ENCODE measurements at places on chromosomes 1 and 21.

DNA sequence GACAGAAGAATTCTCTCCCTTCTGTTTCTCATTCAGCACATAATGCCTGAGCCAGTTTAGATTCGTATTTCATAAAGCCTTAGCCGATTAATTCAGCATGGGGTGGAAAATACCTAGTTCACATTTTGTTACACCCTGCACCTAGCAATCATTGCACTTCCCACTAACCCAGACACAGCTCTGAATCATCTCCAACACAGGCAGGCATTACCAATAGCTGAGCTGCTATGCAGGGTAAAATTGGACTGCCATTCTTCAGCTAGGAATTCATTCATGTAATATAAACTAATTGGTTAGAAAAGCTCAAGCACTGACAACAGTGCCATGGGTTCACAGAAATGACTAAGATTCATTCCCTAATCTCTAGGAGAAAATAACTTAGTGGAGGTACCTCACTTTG lies 26.9 kb upstream of the NKAIN1 start:
- DNase-seq = no peak

GRCh38 chr1:47738560-47739182 lies 258.5 kb downstream of the TRABD2B start:
- peak; percentile 67 for DNase-seq

DNA sequence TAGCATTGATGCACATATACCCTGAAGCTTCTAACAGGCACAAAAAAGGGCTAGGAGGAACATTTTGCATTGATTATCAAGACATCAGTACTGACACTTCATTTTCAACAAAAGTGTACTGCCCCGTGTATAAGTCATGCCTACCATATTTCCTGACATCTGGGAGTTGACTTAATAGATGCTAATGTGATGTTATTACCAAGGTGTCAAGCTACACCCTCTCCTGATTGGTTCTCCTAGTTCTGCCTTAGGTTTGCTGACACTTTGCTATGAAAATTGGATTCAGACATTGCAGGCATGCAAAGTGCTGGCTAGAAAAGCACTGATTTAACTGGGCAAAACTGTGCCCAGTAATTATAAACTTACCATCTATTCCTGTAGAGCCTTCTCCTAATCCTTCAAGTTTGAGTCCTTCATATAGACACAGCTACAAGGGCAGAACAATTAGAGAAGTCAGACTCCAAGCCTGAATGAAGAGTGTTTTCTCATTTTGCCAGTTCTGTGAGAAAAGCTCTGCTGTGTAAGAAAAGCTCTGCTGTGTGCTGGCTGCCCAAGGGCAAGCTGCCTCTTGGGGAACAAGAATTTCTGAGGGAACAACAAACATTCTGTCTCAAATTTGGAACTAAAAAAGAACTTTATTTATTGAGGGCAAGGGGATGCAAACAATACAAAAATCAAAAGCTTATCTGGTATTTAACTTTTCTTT lies 11.2 kb downstream of the S100A10 start:
- DNase-seq = peak; percentile 49

DNA sequence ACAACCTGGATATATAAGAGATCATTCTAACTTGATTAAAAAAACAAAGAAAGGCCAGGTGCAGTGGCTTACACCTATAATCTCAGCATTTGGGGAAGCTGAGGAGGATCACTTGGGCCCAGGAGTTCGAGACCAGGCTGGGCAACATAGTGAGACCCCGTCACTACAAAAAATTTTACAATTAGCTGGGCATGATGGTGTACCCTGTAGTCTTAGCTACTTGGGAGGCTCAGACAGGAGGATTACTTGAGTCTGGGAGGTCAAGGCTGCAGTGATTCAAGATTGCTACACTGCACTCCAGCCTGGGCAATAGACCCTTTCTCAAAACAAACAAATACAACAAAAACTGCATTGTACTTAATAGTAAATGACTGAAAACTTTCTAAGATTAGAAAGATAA lies 169.3 kb downstream of the SLC45A1 start:
- no peak for DNase-seq

DNA sequence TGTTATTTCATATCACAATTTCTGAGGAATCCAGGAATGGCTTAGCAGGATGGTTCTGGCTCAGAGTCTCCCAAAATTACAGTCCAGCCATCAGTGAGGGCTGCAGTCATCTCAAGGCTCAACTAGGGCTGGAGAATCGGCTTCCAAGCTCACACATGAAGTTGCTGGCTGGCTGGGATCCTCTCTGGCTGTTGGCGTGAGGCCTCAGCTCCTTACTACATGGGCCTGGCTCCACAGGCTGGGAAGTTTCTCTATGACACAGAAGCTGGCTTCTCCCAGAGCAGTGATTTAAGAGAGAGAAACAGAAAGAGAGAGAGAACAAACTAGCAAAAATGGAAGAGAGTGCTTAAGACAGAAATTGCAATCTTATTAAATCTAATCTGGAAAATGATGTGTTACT lies 38.8 kb upstream of the RGS8 start:
- no peak for DNase-seq

DNA sequence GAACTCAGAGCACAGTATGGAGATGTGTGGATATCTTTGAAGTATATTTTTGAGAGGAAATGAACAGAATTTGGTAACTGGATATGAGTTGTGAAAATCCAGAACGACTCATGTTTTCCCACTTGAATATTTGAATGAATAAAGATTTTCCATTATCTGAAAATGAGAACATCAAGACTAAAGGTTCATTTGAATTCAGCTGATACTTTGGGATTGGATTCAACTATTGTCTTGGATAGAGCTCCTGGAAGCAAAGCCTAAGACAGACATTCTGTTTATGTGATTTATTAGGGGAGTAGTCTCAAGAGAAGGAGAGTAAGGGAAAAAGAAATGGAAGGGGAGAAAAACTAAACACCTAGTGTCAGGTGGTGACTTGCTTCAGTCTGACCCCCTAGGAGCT lies 256.0 kb upstream of the LYPLAL1 start:
- no peak for DNase-seq

DNA sequence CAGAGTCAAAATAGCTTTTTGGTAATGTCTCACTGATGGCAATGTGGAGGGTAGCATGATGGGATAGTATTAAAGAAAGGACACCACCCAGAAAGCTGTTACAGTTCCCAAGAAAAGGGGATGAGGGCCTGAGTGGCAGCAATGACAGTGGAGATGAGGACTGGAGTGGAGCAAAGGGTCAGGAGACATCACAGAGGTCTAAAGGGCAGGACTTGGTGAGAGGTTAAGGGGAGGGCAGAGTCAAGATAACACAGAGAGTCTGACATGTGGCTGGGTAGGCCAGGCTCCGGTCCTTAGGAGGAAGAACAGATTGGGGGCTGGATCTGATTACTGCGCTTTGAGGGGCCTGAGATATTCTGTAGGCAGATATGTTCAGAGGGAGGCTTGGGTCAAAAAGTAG lies 19.3 kb downstream of the ELF3 start:
- DNase-seq = no peak

- peak; percentile 11 for DNase-seq
Observed at GRCh38 chr1:60978421-60979357, 103.7 kb upstream of the NFIA start.

DNA sequence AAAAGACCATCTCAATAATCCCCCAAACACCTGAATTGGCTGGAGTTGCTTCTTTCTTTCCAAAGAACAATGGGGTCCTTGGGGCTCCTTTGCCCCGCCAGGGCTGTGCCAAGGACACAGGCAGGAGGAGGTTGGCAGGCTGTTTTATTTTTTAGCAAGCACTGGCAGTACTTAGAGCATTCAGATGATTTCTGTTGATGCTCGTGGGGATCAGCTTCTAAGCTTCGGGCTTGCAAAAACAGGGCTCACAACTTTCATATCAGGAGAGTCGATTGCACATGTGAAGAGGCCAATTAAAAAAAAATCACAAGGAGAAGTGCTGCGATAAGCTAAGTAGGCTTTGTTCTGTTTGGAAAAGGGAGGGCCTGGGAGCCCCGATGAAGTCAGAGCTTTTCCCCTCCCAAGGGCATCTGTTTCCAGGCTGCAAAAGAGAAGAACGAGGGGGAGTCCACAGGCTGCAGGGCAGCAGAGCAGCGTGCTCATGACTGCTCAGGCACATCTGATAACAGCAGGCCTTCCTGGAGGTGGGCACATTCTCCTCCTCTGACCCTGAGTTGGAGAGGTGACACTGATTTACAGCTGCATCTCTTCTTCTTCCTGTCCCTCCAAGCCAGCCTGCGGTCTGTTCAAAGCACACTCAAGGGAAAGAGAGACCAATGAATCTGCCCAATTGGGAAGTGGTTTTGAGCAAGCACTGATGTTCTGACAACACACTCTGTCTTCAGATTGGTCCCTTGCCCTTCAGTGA lies 27.3 kb upstream of the BCAR3 start:
- DNase-seq = peak; percentile 50

- no peak for DNase-seq
Observed at GRCh38 chr1:96465441-96465840, 256.1 kb upstream of the PTBP2 start.

GRCh38 chr1:15345705-15346345 lies 63.9 kb upstream of the EFHD2 start:
- DNase-seq = no peak

DNA sequence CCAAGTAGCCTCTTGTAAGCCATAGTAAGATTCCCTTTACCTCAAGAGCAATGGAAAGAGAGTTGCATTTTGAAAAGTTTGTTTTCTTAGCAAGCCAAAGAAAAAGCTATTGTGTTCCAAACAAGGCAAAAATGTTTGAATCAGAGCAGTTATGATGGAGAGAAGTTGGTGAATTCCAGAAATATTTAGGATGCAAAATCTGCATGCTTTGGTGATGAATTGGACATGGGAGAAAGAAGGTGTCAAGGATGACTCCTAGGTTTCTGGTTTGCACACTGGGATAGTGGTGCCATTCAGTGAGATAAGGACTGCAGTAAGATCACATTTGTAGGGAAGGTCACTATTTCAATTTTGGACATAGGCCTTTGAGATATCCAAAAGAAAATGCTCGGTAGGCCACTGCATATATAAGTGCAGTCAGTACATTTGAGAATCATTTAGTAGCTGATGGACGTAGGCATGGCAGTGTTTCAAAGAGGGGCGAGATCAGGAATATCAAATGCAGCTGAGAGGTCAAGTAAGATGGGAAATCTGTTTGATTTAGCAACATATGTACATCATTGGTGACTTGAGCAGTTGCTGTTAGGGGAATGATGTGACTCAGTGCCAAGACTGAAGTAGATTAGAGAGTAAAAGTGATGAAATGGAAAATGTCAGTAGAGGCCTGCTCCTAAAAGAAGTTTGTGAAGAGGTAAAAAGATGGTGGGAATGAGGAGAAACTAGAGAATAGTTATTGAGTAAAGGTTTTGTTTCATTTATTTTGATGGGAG lies 33.9 kb upstream of the GPR25 start:
- DNase-seq = no peak
